NCI-H187 treated with DMSO at 0.1 percent for 48 hours (cell line): ENCODE measurements at places on chromosomes 5 and 9.

- no peak for DNase-seq
Observed at GRCh38 chr9:111961009-111961408, 64.4 kb downstream of the UGCG start.

GRCh38 chr5:72122602-72123001 is 15.3 kb downstream of the MAP1B start:
- peak; percentile 41 for DNase-seq

- no peak for DNase-seq
Observed at GRCh38 chr5:37792975-37793631, 46.7 kb downstream of the GDNF start.

DNA sequence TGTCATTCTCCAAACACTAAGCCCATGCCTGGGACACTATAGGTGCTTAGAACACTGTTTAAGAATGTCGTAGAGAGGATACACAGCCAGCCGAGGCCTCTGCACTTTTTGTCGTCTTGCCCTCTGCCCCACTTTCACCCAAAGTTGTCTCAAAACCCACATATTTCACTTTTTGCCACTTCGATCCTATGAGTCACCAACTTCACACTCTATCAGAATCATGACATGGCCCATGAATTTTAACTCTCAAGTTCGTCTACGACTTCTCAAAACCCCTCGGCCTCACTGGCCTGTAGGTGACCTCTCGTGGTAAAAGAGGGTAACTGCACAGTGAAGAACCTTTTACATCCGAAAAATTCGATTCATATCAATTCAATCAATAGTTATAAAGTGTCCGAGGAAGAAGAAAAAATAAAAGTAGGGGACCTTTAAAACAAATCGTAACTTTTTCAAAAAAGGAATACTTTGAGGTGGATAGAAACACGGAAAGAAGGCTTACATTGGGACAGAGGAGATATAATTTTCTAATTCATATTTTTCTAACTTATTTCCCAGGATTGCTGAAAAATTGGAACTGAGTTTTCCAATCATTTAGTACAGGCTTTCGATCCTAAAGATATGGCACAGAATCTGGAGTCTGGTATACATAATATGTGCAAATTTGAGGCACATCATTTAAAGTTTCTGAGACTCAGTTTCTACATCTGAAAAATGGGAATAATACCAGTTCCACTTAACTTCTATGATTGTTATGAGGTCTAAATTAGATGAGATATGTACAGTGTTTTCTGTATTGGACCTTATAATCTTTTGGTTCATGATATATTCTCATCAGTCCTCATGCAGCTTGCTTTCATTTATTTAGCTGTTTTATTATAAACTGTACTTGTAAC is 122.6 kb downstream of the APBA1 start:
- DNase-seq: no peak

DNA sequence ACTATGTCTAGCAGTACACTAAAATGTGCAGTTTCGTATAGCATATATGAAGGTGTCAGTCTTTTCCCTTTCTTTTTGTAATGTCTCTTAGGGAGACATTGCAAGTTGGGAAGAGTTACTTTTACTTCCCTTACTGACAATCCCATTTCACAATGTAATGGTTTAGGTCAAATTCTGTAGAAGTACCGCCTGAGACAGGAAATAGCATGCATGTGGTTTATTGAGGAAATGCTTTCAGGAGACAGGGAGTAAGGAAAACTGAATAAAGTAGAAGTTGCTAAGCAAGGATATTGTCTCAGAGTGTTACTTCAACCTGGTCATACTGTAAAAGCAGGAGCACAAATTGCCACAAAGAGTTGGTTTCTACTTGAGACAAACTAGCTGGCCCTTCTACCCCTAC is 32.1 kb upstream of the MSANTD3 start:
- no peak for DNase-seq

DNA sequence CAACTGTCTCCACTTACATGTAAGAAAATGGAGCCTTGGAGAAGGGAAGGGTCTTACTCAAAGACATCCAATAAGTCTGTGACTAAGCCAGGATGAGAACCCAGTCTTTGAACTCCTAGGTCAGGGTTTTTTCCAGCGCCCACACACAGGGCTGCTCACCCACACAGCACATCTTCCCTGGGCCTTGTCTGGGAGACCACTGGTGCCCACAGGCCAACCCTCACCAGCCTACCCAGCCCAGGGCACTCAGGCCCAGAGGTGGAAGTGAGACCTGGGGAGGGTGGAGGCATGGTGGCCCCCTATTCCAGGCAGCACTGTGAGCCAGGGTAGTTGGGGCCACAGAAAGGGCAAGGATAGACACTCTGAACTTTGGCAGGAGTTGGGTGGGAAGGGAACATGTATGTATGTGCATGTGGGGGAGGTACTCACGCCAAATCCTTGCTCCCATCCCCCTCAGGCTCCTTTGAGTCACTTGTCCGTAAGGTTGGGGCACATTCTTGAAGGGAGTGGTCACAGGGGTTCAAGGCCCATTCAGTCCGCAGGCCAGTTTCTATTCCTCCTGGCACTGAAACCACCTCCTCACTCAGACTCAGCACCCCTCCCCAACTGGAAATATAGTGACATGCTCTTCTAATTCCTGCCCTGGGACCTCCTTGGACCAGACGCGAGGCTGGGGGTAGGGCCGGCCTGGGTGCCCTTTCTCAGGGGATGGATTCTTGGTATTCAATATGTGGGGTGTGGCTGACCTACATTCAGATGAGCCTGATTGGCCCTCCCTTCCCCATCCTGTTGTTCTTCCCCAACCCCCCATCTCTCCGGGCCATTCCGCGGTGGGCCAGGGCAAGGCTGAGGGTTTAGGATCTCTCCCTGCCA is 2.9 kb upstream of the SLC4A9 start:
- no peak for DNase-seq

GRCh38 chr5:57175551-57176309 is 1.9 kb downstream of the GPBP1 start:
- no peak for DNase-seq

DNA sequence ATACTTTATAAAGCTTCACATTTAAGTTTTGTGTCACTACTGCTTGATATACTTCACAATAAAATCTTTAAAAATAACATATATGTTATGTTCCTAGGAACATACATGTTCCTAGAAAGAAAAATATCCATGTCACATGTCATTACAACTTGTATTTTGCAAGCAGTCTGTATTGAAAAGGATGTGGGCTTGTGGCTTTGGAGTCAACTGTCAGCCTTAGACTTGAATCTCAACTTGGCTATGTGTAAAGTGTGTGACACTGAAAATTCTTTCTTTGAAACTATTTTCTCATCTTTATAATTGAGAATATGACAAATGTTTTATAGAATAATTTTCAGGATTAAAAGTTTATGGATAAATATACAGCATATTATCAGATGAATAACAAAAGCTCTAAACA is 273.1 kb downstream of the KIAA0825 start:
- DNase-seq: no peak

DNA sequence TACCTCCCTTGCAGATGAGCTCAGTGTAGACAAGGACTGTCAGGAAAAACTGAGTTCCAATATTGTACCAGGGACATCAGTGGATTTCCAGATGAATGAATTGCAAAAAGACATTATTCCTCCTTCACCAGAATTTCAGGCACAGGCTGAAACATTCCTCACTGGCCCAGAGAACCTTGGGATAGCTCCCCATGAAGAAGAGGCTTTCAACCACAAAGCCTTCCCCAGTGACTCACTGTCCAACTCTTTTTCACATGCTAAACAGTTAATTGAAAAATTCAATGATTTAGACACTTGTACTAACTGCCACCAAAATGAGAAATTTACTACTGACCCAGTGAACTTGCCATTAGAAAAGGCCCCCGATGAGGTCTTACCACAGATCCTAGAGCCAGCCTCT is 144.5 kb downstream of the UNC13B start:
- DNase-seq: no peak
